Mesenteric fat pad (tissue), 1 donor: ENCODE measurements at places on chromosomes 16 and 17. TPM values are rescaled to one million over a fixed set of nuclear protein-coding genes. Genes with fewer than 3 reads are reported as not detected.

Gene MPO
- total RNA-seq: 0.35 TPM

Gene MYH3
- 3.8 TPM for total RNA-seq

Gene NOTUM
- total RNA-seq: not detected

Gene CCL5
- 4.0 TPM for total RNA-seq

Gene CMTM2
- total RNA-seq: 1.00 TPM

Gene NOG
- 0.74 TPM for total RNA-seq

Gene MAPK7
- 27.2 TPM for total RNA-seq

Gene TBC1D3H
- total RNA-seq: not detected

Gene MPHOSPH6
- total RNA-seq: 23.7 TPM

Gene CDRT4
- 2.8 TPM for total RNA-seq

Gene TAC4
- not detected for total RNA-seq

- no peak for DNase-seq
These were observed 6.8 kb downstream of the ELOB start for GRCh38 chr16:2770057-2770951.

GRCh38 chr17:4492721-4493561, 5.7 kb upstream of the SPNS2 start:
- no peak for DNase-seq

GRCh38 chr16:79287424-79287917, 313.1 kb downstream of the MAF start:
- DNase-seq: no peak

DNA sequence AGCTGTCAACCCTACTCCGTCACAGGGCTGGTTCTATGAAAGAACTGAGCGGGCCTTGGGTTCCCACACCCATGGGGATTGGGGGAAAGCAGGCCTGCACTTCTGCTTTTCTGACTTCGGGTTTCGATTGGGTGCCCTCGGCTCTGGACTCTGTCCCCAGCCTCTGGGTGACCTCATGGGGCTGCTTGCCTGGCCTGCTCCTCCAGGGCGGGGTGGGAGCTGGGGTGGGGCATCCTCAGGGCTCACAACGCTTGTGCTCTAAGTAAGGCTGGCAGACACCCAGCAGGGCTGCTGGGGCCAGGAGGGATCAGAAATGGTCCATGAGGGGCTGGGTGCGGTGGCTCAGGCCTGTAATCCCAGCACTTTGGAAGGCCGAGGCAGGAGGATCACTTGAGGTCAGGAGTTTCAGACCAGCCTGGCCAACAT, 19.2 kb downstream of the ARHGAP27 start:
- DNase-seq: no peak

- DNase-seq: peak; percentile 43
These were observed 16.4 kb upstream of the GLG1 start for GRCh38 chr16:74623214-74623838.

GRCh38 chr16:85402910-85403692, 210.0 kb upstream of the GSE1 start:
- no peak for DNase-seq

- DNase-seq: peak; percentile 68
These were observed 72.8 kb downstream of the GOSR1 start for GRCh38 chr17:30549864-30550511.

- DNase-seq: no peak
These were observed 69.4 kb upstream of the LHX1 start for GRCh38 chr17:36867716-36868341.

DNA sequence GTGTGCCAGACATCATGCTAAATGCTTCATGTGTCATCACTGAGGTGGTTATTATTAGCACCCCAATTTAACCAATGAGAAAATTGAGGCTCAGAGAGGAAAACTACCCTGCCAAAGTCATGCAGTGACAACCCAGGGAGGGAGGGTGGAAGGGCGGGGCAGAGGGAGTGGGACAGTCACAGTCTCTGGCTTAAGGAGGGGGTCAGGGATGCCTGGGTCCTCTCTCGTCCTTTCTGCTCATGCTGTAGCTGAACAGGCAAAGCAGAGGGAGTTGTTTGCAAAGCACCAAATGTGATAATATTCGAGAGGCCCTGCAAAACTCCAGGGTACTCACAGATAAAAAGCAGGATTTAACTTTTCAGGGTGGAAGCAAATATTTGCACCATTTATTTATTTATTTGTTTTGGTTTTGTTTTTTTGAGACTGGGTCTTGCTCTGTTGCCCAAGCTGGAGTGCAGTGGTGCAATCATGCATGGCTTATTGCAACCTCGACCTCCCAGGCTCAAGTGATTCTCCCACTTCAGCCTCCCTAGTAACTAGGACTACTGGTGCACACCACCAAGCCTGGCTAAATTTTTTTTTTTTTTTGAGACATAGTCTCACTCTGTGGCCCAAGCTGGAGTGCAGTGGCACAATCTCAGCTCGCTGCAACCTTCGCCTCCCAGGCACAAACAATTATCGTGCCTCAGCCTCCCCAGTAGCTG, 47.9 kb upstream of the NKD1 start:
- DNase-seq: no peak

DNA sequence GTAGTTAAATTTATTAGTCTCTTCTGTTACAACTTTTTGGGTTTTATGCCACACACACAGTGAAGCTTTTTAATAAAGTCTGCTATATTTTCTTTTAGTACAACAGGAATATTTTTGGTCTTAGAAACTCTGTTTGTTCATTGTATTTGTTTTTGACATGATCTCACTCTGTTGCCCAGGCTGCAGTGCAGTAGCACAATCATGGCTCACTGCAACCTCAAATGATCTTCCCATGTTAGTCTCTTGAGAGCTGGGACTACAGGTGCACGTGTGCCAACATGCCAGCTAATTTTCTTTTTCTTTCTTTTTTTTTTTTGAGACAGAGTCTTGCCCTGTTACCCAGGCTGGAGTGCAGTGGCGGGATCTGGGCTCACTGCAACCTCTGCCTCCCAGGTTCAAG, 27.1 kb downstream of the PPM1D start:
- no peak for DNase-seq

GRCh38 chr16:47865337-47865855, 290.4 kb downstream of the ABCC12 start:
- no peak for DNase-seq

GRCh38 chr16:29770250-29770929, 7.7 kb upstream of the ZG16 start:
- DNase-seq: no peak

- DNase-seq: no peak
These were observed 16.4 kb downstream of the GRIN2C start for GRCh38 chr17:74843352-74843627.

DNA sequence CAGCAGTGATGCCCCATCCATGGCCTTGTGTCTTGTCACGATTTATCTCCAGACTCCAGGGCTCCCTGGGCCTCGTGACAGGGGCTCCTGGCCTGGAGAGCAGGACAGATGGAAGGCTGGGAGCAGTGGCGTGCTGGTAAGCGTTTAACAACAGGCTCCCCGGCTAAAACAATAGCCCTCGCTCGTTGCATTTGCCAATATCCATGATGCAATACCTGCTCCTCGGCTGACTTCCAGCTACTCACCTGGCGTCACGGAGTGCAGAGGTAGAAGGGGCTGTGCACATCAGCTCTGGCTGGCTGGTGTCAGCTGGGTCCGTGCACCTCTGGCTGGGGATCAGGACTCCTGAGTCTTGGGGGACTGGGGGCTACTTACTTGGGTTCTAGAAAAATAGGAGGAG, 1.5 kb upstream of the BICDL2 start:
- DNase-seq: no peak

DNA sequence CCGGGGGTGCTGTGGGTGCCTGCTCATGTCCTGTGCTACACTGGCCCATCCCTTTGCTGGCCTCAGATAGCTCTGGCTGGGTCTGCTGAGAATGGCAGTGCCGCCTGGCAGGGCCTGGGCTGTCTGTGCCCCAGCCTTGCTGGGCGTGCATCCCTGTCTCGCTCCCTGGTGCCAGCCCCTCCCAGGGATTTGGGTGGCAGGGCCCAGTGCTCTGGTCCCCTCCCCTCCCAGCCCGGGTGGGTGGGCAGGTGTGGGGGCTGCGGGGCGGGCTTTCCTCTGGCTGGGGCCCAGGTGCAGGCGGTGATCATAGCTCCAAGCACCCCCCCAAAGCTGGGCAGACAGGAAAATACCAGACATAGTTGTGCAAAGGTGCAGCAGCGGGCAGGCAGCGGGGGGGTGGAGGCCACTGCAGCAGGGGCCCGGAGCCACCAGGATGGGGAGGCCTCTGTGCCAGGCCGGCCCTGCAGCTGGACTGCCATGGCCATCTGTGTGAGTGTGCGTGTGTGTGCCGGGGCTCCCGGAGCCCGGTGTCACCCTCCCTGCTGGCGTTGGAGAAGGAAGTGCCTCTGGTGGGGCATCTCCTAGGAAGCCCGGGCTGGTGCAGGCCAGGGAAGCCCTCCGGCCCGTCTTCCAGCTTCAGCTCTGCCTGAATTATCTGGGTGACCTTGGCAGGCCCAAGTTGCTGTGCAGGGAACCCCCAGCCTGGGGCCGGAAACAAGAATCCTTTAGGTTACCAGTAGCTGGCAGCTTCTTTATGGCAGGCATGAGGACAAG, 7.4 kb downstream of the GLIS2 start:
- no peak for DNase-seq

DNA sequence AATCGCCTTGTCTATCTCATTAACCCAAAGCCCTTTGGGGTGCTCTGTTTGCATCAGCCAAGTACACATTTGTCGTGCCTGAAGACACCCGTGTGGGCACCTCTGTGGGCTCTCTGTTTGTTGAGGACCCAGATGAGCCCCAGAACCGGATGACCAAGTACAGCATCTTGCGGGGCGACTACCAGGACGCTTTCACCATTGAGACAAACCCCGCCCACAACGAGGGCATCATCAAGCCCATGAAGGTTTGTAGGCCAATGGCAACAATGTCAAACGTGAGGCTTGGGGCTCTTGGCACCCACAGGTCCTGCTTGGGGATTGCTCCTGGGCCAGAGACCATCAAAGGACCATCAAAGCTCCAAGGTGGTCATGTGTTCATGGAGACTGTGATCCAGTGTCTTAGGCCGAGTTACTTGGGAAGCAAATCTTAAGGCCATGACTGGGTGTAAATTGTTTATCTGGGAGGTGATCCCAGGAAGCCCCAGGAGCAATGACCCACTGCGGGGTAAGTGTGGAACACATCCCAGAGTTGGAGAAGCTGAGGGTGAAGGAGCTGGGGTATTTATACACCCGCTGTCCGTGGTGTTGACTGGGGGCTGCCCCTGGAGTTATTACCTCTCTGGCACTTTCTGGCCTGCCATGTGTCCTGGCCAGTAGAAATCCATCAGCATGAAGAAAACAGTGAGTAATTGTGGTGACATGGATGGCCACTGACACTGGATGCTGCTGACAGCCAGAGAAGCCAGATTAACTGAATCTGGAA, 24.0 kb downstream of the CDH5 start:
- DNase-seq: peak; percentile 78

DNA sequence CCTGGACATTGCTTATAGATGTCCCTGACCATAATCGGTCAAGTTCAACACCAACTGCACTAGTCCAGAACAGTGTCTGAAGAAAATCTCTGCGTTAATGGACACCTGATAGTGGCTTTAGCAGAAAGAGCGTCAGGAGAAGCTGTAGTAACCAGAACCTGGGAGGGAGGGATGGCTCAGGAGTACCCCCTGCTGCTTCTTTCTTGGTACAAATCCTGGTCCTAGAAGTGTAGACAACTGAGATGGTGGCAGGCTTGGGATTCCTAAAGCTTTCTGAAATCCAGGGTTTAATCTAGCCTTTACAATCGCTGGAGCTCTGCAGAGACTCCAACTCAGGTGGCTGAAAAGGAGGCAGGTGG, 5.4 kb downstream of the MAP3K14 start:
- no peak for DNase-seq

- no peak for DNase-seq
These were observed 29.1 kb downstream of the AKAP1 start for GRCh38 chr17:57114085-57114673.

GRCh38 chr17:76007850-76008165, 7.2 kb downstream of the CDK3 start:
- no peak for DNase-seq

- DNase-seq: no peak
These were observed 11.8 kb upstream of the WSB1 start for GRCh38 chr17:27282054-27282551.

DNA sequence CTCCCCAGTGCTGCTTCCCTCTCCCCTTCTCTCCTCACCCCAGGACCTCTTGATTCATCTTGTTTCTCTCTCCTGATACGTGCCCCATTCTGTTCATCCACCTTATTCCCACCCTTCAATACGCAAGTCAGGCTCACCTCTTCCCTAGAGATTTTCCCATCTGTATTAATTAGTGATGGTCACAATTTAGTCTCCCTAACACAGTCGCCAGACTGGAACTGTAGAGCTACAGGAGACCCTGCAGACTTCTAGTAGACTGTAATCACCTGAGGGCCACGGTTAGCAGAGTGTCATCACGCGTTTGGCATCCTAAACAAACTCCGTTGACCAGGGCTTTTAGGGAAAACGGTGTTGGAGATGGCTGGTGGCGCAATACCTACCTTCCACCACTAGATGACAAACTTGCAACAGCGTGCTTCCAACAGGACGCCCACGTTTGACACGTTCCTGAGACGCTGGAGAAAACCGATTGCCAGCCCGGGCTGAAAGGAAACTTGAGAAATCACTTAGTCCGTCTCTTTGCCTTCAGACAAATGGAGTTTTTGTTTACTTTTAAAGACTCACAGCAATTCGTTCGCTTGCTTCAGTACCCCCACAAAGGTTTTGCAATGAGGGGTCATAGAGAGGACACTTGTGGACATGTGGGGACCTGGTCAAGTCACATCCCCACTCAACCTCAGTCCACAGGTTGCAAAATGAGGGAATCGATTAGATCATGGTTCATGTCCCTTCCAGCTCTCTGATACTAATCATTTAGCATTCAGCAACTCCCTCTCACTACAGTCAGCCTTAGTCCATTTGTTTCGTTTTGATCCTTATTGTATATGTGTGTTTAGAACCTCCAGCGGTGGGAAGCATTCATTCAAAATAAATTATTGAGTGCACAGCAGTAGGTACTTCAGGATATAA, 20.6 kb downstream of the MYL4 start:
- no peak for DNase-seq

DNA sequence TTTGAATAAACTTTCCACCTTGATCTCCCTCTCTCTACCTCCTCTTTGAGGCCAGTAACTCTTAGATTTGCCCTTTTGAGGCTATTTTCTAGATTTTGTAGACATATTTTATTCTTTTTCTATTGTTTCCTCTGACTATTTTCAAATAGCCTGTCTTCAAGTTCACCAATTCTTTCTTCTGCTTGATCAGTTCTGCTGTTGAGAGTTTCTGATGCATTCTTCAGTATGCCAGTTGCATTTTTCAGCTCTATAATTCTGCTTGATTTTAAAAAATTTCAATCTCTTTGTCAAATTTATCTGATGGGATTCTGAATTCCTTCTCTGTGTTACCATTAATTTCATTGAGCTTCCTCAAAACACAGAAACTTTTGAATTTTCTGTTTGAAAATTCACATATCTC, 257.5 kb downstream of the HAPSTR1 start:
- no peak for DNase-seq
